Esophagus muscularis mucosa (tissue), 4 donors: ENCODE measurements at places on chromosomes 5 and 9. TPM values are rescaled to one million over a fixed set of nuclear protein-coding genes. Genes with fewer than 3 reads are reported as not detected.

GRCh38 chr5:57082441-57083067 lies 91.3 kb upstream of the GPBP1 start:
- no peak for DNase-seq

GRCh38 chr9:115957585-115957984 lies 196.0 kb upstream of the PAPPA start:
- DNase-seq, result no peak

- no peak for DNase-seq
Measured at GRCh38 chr9:70802206-70802605, 319.2 kb downstream of the TRPM3 start.

TPM2 gene
- total RNA-seq, result 8,856 TPM

- no peak for DNase-seq
Measured at GRCh38 chr9:13470836-13471235, 191.3 kb upstream of the MPDZ start.

TMC1 gene
- total RNA-seq, result not detected

DNA sequence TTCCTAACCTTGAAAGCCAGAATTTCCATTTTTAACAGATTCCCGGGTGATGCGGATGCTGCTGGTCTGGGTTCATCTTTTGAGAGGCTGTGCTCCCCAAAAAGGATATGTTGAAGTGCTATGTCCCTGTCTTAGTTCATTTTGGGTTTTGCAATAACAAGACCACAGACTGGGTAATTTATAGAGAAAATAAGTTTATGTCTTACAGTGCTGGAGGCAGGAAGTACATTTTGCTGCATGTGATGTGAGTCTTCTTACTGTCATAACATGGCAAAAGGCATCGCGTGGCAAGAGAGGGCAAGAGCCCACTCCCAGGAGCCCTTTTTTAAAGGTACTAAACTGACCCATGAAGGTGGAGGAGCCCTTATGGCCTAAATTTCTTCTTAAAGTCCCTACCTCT lies 114.1 kb downstream of the DAPK1 start:
- DNase-seq, result no peak

DNA sequence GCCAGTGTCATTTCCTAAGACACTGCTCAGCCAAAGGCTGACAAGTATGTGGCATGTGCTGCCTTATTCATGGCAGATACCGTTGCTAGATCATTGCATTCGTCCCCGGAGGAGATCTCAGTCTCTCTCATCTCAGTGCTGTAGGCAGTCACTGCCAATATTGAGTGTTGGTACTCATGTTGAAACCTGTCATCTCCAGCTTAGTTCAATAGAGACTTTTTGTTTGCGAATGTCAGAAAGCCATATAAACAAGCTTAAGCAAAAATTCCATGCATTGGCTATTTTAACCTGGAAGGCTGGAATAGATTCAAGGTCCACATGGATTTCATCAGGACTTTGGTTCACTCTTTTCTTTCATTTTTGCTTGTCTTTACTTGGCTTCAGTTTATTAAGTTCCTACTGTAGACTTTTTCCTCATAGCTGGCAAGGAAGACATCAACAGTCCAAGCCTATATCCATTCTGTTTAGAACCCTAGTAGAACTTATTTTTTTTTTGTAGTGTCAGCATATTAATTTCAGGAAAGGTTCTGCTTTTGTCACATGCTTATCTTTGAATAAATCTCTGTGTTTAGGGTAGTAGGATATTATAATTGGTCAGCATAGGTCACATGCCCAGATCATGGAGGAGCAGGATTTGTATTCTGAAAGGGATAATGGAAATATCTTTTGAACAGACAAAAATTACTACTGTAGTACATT lies 66.8 kb downstream of the FCHO2 start:
- DNase-seq, result no peak

- DNase-seq, result no peak
Measured at GRCh38 chr5:65248896-65249295, 232.8 kb downstream of the ADAMTS6 start.

WWC1 gene
- total RNA-seq, result 2.1 TPM

DNA sequence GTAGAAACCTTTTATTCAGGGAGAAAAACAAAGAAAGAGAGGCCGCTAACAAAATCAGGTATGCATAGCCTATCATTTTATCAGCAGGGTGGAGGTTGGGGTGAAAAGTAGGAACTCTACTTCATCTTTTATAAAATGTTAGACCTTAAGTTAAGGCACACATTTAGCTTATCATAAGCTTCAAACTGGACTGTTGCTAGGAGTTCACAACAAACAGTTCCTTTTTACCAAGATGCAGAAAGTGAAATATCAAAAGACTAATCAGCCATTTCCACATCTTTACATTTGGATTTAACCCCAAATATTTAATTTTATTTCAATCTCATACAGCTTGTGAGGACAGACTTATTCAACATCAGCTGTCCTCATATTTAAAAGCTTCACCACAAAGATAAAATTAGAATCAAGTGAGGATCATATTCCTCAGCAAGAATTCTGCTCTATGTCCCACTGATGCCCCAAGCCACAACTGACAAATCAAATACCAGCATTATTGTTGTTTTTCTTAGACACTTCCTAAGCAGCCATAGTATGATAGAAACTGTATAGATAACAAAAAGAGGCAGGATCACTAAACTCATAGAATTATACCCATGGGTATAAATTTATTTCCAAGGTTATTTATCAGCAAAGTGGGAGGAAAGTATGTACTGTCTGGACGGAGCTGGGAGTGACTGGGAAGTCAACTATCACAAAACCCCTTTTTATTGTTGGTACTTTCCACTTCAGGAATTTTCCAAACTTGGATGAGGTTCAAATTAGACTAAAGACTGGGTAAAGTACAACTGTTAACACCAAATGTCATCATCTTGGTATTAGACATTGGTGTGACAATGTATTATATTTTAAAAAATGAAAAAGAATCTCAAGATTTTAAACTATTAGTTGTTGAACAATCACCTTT lies 29.9 kb upstream of the MYOT start:
- DNase-seq, result no peak

IL3 gene
- not detected for total RNA-seq

GRCh38 chr5:91174396-91174795 lies 208.7 kb downstream of the ARRDC3 start:
- no peak for DNase-seq

GRCh38 chr5:174998131-174998730 lies 273.8 kb downstream of the MSX2 start:
- DNase-seq, result peak; percentile 14

DNA sequence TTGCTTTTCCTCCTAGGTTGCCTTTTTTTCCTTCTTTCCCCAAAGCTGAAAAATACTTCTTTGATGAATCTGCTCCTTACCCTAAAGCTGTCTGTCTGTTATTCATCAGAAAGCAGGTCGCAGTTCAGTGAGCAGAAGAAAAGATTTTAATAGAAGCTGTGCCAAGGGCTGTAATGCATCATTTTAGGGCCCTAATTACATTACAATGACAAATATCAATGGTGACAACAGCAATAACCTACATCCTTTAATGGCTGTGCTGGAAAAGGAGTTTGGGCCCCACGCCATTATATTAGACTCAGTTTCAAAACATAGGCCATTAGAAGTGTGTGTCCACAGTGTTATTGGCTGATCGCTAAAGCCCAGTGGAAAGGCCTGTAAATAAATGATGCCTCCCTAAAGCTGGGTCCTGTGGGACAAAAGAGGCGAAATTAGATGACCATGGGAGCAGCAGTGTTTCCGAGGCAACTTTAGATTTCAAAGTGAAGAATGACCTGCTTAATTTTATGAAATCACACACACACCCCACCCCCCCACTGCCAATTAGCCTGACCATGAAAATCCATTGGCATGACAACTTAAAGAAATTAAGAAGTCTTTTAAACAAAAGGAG lies 38.4 kb downstream of the TLE4 start:
- DNase-seq, result no peak

DNA sequence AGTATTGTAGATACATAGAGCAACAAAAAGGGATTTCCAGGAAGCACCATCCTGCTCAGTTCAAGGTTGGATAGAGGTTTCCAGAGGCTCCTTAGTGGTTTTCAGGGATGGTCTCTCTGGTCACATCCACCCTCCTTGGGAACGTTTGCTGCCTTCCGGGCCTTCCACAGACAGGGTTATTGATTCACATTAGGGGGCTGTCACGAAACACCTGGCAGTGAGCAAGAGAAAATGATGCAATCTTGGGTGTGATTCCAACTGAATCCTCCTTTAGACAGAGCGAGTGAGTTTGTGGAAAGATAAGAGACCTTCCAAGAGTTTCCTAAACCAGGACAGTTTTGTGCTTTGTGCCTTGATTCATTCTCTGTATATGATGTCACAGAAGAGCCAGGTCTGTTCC lies 43.8 kb upstream of the CTSL start:
- DNase-seq, result peak; percentile 88

- DNase-seq, result no peak
Measured at GRCh38 chr5:1031306-1031959, 22.8 kb downstream of the NKD2 start.

ITK gene
- 2.1 TPM for total RNA-seq

- no peak for DNase-seq
Measured at GRCh38 chr5:149904293-149904886, 40.2 kb downstream of the PDE6A start.

GFI1B gene
- total RNA-seq, result not detected

GRCh38 chr5:165296401-165297130 lies 1791.1 kb downstream of the MAT2B start:
- no peak for DNase-seq

DNA sequence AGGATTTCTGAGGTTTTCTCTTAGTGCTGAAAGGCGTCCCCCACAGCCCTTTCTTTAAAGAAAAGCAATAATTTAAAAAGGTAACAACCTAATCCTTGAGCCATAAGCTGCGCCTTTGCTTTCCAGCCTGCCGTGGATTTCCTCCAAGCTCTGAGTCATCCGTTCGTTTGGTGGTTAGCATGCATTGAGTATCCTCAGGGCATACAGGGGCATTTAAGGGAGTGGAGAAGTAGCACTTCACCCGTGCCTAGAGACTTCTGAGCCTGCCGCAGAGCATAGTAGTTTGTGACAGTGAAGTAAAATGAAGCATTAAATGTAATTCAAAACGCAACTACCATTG lies 892 bp upstream of the TNC start:
- no peak for DNase-seq

- no peak for DNase-seq
Measured at GRCh38 chr5:108276187-108277050, 105.5 kb downstream of the FBXL17 start.

DNA sequence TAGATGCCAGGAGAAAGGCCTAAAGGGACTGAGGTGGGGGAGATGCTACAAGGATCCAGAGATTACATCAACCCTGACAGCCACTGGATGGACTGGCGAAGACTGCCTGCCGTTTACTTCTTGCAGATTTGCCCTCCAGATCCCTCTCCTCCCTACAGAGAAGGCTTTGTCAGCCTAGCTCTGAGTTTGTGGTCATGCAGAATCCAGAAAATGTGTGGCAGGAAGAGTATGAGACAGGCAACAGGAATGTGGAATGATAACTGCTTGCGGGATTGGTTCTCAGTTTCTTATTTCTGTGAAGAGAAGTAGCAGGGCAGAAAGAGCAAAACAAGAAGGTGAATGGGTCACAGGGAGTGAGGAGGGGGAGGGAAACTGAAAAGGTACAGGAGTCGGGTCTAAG lies 129.6 kb downstream of the TLE1 start:
- no peak for DNase-seq

GRCh38 chr5:144548936-144549335 lies 378.3 kb downstream of the KCTD16 start:
- DNase-seq, result no peak

DNA sequence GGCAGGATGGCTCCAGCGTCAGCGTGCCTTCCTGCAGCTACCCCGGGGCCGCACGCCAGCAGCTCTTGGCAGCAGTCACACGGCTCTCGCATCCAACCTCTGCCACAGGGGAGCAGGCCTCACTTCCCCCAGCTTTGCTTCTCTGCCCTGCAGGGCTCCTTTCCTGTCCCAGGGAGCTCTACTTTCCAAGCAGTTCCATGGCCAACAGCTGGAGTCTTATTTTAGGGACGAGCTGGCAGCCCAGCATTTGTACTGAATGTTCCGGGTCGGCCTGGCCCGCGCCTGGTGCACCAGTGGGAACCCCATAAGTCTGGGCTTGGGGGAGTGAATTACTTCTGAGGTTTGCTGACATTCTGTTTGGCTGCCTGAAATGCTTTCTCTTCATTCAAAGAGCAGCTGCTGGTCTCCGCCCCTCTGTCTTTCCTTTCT lies 34.6 kb downstream of the GADD45G start:
- DNase-seq, result no peak

GRCh38 chr5:131364507-131365050 lies 100.7 kb downstream of the CDC42SE2 start:
- DNase-seq, result no peak

DNA sequence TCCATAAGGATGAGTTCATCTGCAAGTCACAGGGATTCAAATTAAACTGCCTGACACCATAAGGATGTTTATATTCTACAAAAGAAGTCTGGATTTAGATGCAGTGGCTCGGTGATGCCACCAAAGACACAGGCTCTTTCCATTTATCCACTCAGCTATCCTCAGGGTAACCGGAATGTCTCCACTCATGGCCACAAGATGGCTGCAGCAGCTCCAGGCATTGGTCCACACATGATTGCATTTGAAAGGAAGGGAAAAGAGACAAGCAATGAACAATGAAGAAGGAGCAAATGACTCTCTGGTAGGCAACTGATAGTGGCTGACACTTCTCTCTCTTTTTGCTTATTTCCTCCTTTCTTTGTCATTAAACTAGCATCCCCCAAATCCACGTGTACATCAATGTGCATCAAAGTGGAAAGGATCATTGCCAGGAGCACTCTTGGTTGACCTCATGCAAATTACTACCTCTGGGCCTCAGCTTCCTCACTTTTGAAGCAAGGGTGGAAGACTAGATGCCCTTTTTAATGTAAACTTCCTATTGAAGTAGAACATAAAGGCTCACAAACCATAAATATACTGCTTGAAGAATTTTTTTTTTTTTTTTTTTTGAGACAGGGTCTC lies 7.2 kb upstream of the SNX30 start:
- no peak for DNase-seq

DNA sequence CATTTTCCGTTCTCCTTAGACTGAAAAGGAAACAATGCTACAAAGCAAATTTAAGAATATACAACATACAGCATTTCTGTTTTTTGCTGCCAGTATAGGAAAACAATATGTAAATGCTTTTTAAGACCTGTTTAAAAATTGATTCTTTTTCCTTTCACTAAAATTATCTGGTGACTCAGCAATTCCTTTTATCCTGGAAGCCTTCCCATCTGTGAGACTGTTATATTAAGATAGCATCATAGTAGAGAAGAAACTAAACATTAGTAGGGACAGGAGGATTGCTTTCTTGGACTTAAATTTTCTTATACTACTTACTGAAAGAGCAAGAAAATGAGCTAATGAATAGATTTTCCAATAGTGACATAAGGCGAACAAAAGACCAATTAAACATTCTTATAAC lies 30.0 kb upstream of the GPR21 start:
- DNase-seq, result no peak

IL31RA gene
- total RNA-seq, result 0.17 TPM

DNA sequence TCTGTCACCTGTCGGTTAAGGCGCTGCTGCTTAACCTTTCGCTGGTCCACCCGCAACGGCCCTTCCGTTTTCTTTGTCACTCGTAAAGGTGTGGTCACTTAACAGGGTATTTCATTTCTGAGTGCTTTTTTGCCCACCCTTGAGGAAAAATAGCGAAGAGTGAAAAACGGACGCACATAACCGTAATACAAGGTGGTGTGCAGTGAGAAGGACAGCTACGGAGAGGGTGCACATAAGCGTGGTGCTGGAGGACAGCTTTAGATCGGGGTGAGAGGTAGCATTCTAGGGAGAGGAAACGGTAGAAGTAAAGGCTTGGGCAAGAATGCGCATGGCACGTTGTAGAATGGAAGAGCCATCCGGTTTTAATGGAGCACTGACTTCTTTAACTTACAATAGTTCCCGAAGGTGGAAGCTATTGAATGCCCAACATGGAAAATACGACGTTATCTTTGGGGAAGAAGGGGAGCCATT lies 761 bp downstream of the CCT5 start:
- no peak for DNase-seq

- DNase-seq, result no peak
Measured at GRCh38 chr5:35229076-35230037, 930 bp downstream of the PRLR start.
